Amniotic stem cell (primary cell): ENCODE measurements at places on chromosomes 12 and 14.

GRCh38 chr14:61368114-61368710 lies 46.8 kb downstream of the PRKCH start:
- no peak for DNase-seq

DNA sequence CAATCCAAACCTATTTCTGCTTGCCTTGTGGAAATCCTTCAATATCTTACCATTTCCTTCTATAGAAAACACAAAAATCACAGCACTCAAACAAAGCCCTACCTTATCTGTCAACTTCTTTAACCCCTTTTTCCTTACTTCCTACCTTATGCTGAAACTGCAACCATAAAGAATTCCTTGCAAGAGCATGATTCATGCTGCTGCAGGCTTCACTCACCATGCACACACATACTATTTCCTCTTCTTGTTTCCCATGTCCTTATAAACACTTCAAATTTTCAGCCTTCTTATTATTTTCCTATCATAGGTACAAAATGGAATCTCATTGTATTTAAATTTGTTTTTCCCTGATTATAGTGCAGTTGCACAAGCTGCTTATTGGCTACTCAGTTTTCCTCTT lies 23.3 kb downstream of the LMNTD1 start:
- no peak for DNase-seq

- no peak for DNase-seq
Observed at GRCh38 chr14:30020687-30021086, 93.0 kb upstream of the PRKD1 start.

DNA sequence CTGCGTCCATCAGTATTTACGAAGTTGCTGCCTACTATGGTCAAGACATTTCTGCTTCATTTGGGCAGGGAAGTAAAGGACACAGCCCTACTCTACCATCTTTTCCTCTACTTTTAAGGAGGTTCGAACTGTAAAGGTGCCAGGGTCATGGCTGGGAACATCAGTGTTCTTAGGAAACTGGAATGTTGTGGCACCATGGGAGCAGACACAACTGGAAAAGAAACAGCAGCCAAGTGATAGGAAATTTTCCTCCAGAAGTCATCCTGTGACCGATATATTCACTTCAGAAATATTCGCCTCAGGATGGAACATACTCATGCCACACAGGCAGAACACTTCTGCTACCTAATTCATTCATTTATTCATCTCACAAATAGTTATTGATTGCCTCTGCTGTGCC lies 104.4 kb downstream of the ETV6 start:
- DNase-seq, result no peak

- no peak for DNase-seq
Observed at GRCh38 chr12:78951803-78952551, 87.4 kb downstream of the SYT1 start.

DNA sequence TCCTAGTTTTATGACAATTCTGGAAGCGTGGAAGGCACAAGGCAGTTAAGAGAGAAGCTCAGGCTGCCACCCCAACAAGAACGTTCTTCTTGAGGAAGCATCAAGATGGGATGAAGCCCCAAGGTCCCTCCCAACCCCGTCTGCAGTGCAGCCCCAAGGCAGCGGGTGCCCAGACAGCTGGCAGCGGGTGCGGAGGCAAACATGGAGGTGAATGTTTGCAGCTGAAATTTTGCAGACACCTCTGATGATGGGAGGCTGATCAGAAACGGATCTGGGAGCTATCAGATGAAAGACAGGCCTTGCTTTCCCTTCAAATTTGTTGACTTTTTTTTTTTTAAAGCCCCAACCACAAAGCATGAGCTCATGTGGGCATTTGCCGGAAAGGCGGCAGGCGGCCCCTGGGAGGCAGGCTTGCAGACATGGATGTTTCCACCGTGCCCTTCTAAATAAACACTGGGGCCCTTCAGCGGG lies 230.7 kb upstream of the RTL1 start:
- no peak for DNase-seq
